HT1080 (cell line): ENCODE measurements at places on chromosomes 12 and 14. TPM values are rescaled to one million over a fixed set of nuclear protein-coding genes. Genes with fewer than 3 reads are reported as not detected.
A peak's percentile ranks its signal among the peaks of the same experiment; 100 is the strongest.

The STAB2 gene
- not detected in 2 replicates for total RNA-seq

The RERGL gene
- total RNA-seq, result not detected in 2 replicates

The SSTR1 gene
- not detected in 2 replicates for total RNA-seq

The ADAM20 gene
- total RNA-seq, result 0.03 and 0.13 TPM in 2 replicates

The HOXC4 gene
- 1.8 and 1.9 TPM in 2 replicates for total RNA-seq

The OXA1L gene
- 150 and 207 TPM in 2 replicates for total RNA-seq

The PMCH gene
- total RNA-seq, result not detected in 2 replicates

The PSMB11 gene
- 0.10 TPM in 1 of 2 replicates, not detected in the other for total RNA-seq

The CPNE6 gene
- total RNA-seq, result not detected in 2 replicates

The ISM2 gene
- not detected in 2 replicates for total RNA-seq

DNA sequence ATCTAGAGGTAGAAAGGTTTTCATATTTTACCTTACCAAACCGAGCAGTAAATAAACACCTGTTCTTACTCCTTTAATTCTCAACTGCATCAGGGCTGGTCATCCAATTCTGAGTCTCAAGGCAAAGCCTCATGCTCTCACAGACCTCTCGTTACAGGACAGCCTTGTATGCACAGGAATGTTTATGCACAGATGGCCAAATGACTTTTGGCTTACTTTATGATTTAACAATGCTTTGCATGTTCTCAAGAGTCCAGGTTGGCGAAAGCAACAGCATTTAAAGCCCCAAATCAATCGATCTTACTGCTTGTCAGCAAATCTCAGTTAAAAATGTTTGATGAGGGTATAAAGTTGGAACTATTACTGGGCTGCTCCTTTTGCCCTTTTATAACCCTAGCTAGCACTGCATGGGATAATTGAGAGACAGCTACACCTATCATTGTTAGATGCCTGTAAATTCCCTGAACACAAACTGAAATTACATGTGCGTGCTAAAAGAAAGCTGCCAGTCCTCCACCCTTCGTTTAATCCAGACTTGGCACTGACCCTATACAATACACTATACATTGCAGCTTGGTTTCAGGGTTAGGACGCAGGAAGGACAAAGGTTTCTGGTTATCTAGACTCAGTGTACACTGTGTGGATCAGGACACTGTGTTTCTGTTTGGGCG lies 63.6 kb downstream of the TMCC3 start:
- no peak for DNase-seq

DNA sequence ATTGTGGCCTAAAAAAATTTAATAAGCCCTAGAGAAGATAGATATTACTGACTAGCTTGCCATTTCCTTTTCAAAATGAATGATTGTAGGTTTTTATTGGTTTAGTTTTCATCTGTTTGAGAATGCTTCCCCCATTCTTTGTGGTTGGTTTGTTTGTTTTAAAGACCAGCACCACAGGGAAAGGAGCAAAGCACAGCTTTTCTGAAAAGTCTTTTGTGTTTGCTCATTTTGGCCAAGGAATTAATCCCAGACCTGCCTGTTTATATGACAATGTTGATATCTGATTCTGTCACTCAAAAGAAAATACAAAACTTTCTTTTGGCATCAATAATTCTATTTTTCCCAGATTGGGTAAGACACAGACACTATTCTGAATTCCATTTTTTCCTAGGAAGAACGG lies 312.5 kb upstream of the FLRT2 start:
- DNase-seq, result no peak

DNA sequence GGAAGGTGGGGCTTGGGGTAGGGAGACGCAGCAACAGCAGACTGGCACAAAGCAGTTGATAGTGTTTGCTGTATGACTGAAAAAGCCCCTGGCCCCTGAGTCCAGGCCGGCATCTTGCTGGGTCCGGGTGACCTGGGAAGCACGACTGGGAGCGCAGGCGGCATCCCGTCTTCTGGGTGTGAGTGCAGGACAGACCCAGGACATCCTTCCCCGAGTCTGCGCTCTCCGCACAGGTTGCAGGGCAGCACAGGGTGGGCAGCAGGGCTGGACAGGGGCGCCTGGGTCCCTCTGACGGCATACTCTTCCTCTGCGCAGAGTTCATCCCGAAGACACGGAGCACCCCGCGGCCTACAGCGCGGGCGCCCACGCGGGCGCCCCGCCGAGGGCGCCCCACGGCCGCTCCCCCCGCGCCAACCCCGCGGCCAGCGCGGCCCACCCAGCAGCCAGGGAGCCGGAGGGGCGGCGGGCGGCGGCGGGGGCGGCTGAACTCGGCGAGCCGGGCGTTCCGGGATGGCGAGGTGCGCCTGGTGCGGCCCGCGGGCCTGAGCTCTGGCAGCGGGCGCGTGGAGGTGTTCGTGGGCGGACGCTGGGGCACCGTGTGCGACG lies 9.2 kb upstream of the CYP46A1 start:
- DNase-seq, result no peak

DNA sequence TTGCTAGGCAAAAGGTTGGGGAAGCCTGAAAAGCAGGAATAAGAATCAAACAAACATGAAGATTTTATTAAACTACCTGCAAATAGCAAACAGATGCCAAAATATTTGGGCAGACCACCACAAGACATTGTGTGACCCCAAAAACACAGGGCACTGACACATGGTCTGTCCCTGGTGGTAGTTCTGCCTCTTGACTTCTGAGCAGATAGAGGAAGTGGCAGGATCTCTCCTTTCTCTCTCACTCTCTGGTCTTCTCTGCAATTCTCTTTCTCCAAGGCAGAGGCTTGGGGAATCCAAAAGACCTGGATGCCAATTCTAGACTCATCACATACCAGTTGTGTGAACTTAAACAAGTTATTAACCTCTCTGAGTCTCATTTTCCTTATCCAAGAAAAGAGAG lies 4.3 kb upstream of the PTGDR start:
- no peak for DNase-seq

DNA sequence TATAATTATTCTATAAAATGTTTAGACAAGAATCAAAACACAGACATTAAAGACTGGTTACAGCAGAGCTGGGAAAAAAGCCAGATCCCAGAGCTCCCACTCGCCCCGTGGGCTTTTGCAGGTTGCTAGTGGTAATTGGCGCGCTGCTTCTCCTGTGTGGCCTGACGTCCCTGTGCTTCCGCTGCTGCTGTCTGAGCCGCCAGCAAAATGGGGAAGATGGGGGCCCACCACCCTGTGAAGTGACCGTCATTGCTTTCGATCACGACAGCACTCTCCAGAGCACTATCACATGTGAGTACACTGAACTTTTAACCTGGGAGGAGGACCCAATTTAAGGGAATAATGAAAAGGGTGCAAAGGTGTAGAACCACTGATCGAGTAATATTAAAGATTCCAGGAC lies 7.5 kb downstream of the TMEM52B start:
- DNase-seq, result no peak

DNA sequence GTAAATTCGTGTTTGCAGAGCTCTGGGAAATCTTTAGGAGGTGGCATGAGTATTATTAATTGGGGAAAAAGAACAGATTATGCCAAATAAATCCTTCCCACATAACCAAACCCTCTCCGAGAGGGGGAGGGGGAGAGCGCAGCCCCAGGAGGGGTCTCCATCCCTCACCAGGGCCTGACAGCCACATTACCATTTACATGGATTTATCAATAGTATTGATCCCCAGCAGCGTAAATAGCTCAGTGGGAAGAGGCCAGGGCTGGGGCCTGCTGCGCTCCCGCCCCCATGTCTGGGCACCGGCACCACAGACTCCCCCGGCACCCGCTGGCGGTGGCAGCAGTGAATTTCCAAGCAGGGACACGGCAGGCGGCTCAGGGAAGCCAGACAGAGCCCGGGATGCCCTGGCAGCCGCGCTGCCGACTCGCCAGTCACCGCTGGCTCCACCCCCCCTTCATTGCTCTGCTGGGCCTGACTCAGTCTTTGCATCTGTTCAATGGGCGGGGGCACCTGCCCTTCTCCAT lies 2.4 kb downstream of the NCOR2 start:
- no peak for DNase-seq

GRCh38 chr14:24398293-24398652 lies 530 bp upstream of the NYNRIN start:
- DNase-seq, result no peak

GRCh38 chr14:93042968-93043940 lies 72.5 kb downstream of the ITPK1 start:
- DNase-seq, result peak; percentile 97

DNA sequence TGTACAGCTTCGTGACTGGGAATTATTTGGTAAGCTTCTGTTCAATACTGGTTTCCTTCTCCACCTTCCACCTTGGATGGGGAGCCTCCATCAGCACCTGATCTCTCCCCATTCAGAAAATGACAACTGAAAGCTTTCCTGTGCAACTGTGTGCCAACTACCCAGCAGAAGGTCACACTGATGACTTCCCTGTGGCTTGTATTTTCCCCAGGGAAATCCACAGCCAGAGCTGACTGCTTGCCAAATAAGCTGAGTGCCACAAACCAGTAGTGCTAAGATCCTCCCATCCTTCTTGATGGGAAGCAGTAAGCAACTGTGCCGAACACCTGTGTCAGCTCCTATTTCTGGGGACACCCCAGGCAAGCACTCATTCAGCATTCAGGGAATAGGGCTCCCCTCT lies 257.2 kb upstream of the SOX5 start:
- no peak for DNase-seq

DNA sequence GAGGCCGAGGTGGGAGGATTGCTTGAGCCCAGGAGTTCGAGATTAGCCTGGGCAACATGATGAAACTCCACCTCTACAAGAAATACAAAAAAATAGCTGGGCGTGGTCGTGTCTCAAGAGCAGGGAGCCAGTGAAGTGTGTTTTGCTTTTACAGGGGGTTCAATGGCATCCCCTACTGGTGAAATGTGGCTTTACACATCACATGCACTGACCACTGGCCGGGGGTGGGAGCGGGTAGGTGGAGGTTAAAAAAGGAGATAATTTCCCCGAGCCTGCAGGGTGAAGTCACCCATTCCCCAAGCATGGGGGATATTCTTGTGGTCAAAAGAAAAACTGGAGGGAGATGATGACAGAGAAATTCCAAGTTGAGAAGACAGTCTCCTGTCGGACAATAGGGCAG lies 63.6 kb upstream of the PWP1 start:
- peak; percentile 52 for DNase-seq

- DNase-seq, result no peak
Measured at GRCh38 chr12:65182012-65182739, 12.8 kb downstream of the LEMD3 start.

- DNase-seq, result no peak
Measured at GRCh38 chr14:58873228-58873953, 235.6 kb downstream of the DACT1 start.

GRCh38 chr14:99081156-99081765 lies 190.7 kb downstream of the BCL11B start:
- DNase-seq, result no peak

DNA sequence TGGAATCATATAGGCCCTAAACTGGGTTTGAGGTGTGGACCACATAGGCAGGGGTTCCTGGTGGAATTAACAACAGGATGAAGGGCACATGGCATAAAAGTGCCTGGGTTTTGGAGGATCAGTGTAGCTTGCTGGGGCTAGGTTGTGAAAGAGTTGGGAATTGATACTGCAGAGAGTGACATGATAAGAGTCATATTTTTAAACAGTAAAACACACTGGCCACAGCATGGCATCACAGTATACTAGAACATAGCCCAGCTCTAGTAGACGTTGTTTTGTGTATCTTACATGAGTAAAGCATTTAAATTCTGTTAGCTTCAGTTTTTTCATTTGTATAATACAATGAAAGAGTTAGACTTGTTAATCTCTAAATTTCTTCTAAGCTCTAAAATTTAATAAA lies 102.0 kb downstream of the POLR3B start:
- no peak for DNase-seq

GRCh38 chr12:117606945-117607344 lies 245.5 kb upstream of the NOS1 start:
- DNase-seq, result no peak

DNA sequence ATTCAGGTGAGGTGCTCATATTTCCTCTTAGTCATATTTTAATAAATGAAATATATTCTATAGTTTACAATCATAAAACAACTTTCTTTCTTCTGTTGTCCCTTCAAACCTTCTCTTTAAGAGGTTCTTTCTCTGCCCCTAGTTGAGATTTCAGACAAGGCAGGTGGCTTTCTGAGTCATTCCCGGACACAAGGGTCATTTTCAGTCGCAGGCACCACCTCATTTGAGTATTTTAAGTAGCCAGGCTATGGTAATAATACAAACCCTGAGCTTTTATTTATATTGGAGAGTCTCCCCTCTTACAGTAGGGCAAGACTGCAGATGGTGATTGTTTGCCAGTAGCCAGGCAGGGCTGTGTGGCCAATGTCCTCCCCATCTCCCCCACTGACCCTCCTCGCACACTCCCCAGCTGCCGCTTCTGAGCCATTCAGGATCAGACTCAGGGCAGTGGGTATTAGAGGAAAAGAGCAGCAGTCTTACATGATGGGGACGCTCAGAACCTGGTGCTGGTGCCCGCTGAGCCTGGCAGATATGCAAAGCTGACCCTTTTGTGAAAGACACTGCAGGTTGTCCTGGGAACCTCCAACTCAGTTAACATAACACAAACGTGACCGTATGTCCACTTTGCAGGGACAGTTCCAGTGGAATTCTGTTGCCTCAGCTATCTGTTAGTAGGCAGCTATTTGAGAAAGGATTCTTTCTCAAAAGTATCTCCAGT lies 101.1 kb upstream of the BCL2L14 start:
- no peak for DNase-seq

- DNase-seq, result no peak
Measured at GRCh38 chr12:25681580-25681979, 128.5 kb upstream of the LMNTD1 start.

- peak; percentile 91 for DNase-seq
Measured at GRCh38 chr12:7512553-7512952, 9.0 kb upstream of the CD163 start.

GRCh38 chr12:93841671-93842070 lies 164.5 kb downstream of the CRADD start:
- DNase-seq, result no peak

- no peak for DNase-seq
Measured at GRCh38 chr12:107938446-107938845, 163.9 kb downstream of the ASCL4 start.

DNA sequence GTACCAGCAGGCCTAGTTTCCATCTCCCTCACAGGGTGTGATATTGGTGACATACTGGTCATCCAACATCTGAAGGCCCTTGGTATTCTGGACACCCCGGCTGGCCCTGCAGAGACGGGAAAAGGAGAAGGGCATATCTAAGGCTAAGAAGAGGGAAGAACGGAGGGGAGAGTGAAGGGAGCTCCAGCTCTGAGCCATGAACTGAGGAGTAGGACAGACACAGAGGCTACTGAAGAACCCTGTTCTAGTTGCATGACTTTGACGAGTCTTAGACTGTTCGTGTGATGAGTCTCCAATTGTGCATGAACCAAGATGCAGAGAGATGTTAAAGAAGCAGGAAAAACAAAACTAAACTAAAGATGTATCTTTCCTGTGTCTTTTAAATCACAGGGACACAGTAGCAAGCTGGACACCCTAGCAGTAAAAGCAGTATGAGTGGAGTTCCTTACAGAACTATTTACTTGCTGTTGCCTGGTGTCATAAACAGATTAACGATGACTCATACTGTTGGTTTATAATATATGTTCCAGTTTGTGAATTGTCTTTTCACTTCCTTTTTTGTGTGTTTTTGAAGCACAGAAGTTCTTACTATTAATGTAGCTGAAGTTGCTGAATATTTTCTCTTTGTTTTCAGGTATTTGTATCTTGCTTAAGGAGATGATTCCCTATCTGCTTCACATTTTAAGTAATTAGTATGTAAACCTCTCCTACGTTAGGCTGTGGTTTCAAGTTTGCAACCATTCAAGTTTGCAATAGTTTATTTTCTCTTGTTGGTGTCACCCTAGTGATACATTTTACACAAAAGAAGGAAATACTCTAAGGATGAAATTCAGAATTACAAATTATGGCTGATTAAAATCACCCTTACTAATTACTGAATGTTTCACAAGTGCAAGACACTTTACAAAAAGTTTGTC lies 15.7 kb downstream of the FAR2 start:
- DNase-seq, result peak; percentile 45
